Small intestine (tissue), 16 donors: ENCODE measurements at places on chromosomes 5 and 9. TPM values are rescaled to one million over a fixed set of nuclear protein-coding genes. Genes with fewer than 3 reads are reported as not detected.
A peak's percentile ranks its signal among the peaks of the same experiment; 100 is the strongest.

GRCh38 chr5:32538031-32538547, 47.3 kb upstream of the SUB1 start:
- no peak for DNase-seq

DNA sequence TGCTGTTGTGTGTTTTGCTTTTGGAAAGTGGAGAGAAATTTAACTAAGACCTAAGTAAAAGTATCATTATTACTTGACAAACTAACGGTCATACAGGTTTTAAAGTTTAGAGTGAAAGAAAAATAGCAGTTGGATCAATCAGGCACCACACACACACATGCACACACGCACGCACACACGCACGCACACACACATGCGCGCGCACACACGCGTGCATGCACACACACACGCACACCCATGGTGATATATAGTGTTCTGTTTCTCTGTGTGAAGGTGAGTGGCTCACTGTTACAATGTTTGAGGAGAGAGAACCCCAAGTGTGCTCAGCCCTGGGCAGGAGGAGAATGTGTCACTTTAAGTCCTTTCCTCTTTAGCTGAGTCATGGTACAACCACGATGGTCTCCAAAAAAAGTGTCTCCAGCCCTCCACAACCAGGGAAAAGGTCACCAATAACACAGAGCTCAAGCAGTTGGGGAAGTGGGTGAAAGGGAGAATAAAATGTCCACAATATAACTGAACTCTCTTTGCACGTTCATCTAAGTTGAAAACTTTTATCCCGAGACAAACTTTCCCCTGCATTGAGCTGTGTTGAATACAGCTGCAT, 3.2 kb downstream of the ZNF366 start:
- DNase-seq, result peak; percentile 11

Gene DMRT2
- polyA plus RNA-seq, result not detected

Gene TRIM14
- polyA plus RNA-seq, result 30.6 TPM

Gene PCDHGB2
- 0.37 TPM for polyA plus RNA-seq

Gene CDH10
- polyA plus RNA-seq, result 0.32 TPM

Gene GRIA1
- not detected for polyA plus RNA-seq

Gene WDR38
- polyA plus RNA-seq, result not detected
